ENCODE measurements at places on chromosomes 12 and 14. TPM values are rescaled to one million over a fixed set of nuclear protein-coding genes. Genes with fewer than 3 reads are reported as not detected.
A peak's percentile ranks its signal among the peaks of the same experiment; 100 is the strongest.

DNA sequence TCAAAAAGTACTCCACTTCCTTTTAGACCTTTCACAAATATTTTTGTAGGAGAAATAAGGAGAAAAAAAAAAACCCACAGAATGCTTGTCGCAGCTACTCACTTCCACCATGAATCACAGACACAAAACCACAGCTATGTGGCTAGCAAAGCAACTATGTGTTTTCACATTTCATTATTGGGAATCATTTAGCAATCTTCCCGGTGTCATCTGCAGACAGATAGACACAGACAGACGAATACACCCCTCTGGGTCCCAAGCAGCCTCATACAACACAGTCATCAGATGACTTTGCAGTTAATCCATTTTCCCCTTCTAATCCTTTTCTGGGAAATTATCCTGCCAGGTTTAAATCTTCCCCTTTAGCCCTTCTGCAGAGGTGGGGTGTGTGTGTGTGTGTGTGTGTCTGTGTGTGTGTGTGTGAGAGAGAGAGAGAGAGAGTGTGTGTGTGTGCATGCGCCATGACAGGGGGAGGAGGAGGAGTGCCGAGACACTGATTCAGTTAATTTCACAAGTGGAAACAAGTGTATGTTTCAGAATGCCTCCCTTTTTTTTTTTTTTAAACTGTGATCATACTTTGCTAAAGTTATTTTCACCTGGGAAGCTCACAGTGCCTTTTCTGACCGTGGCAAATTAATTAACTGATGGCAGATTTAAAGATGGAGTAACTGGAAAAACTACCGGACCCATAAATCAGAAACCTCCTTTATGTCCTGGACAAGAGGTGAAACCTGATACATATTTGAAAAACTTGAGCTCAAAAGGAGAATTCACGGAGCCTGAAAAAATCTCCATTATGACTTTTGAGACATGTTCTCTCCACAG lies 39.9 kb downstream of the LTBP2 start:
- peak; percentile 91 for DNase-seq

DNA sequence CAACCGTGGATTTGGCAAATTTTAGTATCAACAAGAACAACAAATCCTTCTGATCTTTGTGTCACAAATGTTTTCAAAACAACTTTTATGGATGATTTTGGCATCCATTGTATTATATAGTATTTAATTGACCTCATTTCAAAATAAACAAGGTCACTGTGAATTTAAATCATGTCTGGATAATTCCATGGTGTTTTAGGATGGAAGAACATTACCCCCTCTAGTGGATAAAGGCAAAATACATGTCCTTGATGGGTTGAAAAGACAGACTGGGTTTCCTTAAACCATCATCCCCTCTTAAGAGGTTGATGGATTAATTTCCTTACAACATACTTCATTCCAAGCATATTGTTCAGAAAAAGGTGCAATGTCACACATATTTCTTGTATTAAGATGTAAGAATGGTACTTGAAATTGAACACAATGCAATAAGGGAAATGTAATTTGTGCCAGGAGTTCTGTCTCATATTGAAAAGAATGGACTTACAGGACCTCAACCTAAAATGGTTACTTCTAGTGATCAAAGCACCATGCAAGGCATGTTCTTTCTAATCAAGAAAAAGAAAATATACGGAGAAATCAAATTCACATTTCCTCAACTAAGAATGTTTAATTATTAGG lies 352.0 kb downstream of the BCAT1 start:
- peak; percentile 34 for DNase-seq

TEX52 gene
- not detected for total RNA-seq

SYCP3 gene
- total RNA-seq, result not detected

KITLG gene
- total RNA-seq, result 5.0 TPM

DNA sequence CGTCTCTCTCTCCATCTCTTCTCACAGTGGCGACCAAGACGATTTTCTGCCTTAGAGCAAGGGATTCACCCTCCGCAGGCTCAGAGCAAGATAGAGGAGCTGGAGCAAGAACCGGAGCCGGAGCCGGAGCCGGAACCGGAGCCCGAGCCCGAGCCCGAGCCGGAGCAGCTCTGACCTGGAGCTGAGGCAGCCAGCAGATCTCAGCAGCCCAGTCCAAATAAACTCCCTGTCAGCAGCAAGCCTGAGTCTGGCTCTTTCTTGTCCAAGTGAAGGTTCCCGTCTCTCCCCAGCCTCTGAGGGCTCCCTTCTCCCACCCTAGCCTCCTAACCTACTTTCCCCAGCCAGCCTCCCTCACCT lies 5.9 kb downstream of the LAG3 start:
- DNase-seq, result no peak

DNA sequence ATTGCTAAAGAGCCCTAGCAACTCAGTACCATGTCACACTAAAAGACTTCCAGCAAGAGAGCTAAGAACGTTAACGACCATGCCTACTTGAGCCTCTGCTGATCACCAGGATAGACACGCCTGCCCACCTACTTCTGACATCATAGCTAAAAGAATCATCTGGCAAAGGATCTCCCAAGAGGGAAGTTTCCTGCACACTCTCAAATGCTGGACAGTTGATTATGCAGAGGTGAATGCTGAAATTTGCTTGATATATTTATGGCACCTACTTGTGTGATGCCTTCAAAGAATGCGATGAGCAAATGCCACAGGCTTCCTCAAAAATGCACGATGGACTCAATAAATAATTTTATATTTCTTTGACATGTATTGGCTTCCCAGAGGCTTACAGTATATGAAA lies 113.6 kb downstream of the GALC start:
- no peak for DNase-seq

DNA sequence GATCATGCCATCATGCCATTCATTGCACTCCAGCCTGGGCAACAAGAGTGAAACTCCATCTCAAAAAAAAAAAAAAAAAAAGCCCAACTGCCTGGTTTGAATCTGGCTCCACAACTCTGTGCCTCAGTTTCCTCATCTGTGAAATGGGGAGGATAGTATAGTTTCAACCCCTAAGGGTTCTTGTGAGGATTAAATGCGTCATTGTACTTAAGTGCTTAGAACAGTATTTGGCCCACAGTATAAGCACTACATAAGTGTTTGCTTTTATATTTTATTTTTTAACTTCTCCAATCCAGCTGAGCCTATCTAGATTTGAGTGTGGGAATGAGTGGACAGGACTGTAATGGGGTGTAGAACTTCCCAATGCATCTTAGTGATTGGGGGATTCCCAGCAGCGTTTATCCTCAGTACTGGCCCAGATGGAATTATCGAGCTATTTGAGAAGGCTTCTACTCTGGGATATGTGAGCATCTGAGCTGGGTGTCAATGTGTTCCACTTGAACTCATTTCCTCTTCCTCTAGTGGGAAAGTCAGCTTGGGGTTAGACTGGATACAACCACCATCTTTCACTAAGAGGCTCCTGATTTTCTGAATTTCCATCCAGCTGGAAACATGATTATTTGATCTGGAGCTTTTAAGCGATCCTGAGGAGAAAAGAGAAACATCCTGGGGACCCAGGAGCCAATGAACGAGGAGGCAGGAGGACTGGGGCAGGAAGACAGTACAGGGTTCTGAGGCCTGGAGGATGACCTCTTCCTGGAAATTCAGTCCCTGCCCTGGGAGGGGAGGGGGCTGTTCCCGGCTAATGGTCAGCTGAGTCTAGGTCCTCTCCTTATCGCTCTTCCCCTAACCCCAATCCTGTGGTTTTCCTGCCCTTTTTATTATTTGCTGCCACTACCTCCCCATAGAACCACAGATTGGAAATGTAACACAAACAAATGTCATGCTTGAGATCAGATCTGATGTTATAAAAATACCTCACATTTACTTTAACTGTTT lies 9.3 kb upstream of the ESPL1 start:
- DNase-seq, result no peak

CMTM5 gene
- not detected for total RNA-seq

DNA sequence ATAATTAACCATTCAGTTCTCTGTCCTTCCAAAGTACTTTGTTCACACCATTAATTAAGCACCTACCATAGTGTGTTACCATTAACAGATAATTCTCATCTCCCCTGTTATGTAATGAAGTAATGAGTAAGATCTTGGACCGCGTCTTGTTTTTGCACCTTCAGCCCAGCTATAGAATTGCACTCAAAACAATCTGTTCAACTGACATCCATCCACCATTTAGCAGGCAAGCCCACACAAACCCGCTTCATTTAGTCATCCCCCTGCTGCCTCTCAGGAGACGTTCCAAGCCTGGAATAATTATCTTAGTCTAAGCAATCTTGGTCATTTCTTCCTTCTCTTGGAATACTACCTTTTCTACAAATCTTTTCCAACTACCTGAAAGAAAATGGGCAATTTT lies 74.4 kb downstream of the DUSP16 start:
- no peak for DNase-seq

ENDOU gene
- not detected for total RNA-seq

DNA sequence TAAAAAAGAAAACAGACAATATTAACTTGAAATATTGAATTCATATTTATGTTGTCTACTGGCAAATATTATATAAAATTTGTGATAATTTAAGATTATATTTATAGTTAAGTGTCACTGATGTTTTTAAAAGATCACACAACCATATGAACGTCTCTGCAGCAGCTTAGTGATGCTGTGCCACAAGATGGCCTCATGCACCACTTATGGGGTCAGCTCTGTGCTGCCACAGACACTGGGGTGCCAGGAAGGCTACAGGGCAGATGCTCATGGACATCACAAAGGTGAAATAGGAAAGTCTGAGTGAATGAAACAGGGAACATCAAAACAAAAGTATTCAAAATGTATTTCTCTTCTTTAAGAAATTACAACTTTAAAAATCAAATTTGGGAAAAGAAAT lies 13.1 kb downstream of the ATXN3 start:
- no peak for DNase-seq

- DNase-seq, result no peak
Measured at GRCh38 chr14:101226603-101227425, 323.3 kb upstream of the RTL1 start.

- no peak for DNase-seq
Measured at GRCh38 chr12:21172079-21172478, 41.1 kb downstream of the SLCO1B1 start.

DNA sequence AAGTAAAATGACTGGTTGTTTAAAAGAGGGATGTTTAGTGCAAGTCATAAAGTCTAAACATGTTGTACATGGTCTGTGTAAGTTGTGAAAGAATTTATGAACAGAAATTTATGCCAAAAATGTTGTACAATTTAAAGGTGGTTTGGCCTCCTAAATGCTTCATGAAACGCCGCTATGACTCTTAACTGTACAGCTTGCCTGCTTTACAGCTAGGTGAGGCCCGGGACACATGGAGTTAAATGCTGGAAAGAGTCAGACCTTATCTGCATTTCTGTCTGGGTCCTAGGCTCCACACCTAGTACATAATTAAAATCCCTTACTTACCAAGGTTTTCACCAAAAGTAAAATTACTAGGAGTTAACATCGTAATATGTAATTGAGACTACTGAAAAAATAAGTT lies 28.4 kb upstream of the B4GALNT1 start:
- DNase-seq, result no peak

KLRC2 gene
- total RNA-seq, result not detected

DNA sequence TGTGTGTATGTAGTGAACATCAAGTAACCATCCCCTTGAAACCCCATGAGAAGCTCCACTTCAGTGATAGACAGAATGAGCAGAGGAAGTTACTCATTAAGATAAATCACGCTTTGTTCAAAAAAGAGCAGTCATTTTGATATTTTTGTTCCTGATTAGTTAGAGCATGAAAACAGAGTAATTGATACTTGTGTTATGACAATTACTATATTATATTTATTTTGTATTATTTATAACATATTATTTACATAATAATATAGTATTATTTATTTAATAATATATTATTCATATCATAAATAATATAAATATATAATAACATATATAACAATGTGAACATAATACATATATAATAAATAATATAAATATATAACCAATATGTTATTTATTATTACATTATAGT lies 580.9 kb downstream of the SOX5 start:
- DNase-seq, result no peak

DNA sequence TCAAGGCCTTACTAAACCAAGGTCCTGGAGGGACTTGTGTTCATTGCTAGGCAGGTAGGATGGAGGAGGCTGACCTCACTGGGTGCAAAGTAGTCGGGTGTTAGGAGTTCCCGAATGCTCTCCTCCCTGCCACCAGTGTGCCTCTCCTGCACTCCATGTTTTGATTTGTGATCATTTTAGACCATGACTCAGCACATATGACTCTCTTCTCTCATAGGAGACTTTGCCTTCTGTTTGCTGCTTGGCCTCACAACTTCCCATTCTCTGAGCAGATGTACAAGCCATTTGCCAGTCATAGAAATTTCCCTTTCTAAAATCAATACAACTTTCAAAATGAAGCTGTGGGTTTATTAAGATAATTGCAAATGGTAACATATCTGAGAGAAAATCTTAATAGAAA lies 46.6 kb upstream of the LRIG3 start:
- peak; percentile 2 for DNase-seq

OTX2 gene
- not detected for total RNA-seq
